ENCODE measurements at places on chromosomes 2 and 18.

DNA sequence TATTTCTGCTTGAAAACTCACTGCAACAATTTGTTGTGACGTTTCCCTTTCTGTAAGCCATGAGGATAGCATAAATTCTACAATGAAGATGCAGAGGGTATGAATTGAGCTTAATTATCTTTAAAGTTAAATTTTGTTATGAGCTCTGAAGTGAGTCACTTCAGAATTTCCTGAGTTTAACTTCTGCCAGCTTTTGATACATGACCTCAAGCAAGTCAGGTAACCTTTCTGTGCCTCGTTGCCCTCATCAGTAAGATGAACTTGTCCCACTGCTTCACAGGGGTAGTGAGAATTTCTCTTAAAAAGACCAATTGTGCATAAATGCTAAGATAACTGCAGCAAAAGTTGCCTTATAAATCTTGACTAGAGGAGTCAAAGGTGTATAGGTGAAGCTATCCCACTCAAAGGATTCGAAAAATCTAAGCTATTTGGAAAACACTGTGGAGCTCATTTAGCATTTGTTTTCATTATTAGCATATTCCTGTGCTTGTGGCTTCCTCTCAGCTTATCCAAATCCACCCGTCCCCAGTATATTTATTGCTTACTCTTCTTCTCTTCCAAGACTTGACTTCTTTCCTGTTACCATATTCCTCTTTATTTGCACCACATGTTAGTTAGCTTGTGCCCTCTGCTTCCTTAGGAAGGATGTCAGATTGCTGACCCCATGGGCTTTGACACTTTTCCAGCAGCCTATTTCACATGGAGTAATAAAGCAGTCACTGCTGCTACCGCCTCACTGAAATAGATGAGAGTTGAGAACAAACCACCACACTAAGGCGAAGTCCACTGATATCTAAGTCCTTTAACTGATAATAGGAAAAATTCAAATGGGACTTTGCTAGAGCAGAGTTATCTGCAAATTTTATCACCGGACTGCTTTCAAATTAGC, 428.6 kb downstream of the ERBB4 start:
- DNase-seq, result no peak

GRCh38 chr2:105772362-105772761, 27.6 kb downstream of the NCK2 start:
- no peak for DNase-seq

DNA sequence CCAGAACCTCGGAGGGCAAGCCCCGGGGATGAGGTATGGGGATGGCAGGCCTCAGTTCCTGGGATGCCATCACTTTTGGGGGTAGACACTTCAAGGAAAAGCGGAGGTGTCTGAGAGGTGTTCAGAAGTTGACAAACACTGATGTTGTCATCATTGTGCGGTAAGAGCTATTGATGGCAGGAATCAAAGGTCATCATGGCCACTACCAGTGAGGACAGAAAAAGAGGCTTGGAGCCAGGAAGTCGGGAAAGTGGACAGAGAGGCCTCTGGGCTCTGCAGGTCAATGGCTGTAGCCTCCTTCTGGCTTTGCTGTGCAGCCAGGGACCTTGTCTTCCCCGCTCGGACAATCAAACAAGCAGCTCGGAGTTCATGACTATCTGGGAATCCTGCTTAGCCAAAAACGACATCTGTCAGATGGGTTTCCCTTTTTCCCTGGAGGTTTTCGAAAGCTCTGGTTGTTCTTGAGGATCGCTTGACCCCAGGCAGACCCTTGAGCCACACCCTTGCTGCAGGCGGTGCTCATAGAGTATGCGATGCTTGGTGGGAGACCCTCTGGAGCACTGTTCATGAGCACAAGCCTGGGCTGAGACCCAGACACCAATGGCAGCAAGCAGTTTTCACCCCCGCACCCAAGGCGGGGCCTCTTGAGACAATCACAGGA, 19.4 kb downstream of the ACKR3 start:
- DNase-seq, result no peak

GRCh38 chr2:96874198-96874831, 4.4 kb upstream of the SEMA4C start:
- no peak for DNase-seq

- no peak for DNase-seq
Observed at GRCh38 chr2:125564471-125564870, 1091.5 kb upstream of the GYPC start.

- DNase-seq, result no peak
Observed at GRCh38 chr2:208189069-208189809, 591 bp downstream of the C2orf80 start.

GRCh38 chr2:45124456-45124855, 115.2 kb upstream of the SIX2 start:
- DNase-seq, result no peak

All from stimulated activated CD4-positive, alpha-beta T cell treated with anti-CD3 and anti-CD28 coated beads, Interleukin-12 subunit alpha, Interleukin-12 subunit beta, amount 100 ng/mL, for 48 hours (primary cell).